ENCODE measurements at places on chromosomes 2 and 18.

- no peak for DNase-seq
Measured at GRCh38 chr2:57399057-57399456, 647.5 kb upstream of the VRK2 start.

DNA sequence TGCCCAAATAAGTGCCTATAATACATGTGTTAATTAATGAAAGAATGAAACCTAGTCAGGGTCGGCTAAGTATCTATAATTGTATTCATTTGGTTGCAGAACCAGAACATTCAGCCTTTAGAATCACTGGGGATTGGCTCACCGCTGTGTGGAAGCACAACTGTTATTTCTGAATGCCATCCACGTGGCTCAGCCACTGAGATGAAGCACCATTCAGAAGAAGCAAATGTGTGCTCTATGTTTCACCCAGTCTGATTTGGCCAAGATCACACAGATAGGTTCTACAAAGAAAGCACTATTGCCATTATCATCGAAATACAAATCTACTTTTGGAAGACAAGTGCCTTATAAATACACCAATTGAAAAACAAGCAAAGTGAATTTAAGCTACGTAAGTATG is 30.6 kb upstream of the SPOPL start:
- DNase-seq = no peak

DNA sequence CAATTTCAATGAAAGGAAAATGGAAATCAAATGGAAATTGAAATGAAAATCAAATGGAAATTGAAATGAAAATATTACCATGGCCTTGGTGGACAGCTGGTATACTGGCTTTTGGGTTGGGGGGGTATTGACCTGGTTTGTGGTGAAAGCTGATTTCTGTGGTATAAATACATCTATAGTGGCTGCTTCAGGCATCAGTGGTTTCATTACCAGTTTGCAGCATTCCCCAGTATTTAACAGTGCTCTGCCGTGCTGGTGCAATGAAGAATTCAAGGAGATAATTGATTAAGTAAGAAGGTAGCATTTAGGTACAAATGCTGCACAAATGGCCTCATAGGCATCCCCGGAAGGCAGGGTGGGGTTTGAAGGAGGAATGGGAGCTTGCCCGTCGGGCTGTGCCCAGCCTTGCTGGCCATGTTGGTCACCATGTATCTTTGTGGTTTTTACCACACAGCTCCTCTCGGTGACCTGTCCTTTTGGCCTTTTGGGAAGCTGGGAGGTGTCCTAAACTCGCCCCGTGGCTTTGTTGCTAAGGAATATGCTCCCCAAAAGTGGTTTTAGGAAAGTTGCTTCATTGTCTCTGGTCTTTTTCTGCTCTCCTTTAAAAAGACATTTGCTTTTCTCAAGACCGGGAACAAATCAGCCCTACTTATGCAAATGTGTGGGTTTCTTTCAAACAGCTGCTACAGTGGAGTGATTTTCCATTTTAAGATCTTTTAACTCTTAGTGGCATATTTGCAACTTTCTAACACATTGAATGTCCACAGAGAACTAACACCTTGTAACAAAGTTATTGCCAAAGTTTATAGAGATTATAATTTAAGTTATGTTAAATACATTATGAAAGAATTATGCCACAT is 28.6 kb downstream of the SNTG2 start:
- no peak for DNase-seq

DNA sequence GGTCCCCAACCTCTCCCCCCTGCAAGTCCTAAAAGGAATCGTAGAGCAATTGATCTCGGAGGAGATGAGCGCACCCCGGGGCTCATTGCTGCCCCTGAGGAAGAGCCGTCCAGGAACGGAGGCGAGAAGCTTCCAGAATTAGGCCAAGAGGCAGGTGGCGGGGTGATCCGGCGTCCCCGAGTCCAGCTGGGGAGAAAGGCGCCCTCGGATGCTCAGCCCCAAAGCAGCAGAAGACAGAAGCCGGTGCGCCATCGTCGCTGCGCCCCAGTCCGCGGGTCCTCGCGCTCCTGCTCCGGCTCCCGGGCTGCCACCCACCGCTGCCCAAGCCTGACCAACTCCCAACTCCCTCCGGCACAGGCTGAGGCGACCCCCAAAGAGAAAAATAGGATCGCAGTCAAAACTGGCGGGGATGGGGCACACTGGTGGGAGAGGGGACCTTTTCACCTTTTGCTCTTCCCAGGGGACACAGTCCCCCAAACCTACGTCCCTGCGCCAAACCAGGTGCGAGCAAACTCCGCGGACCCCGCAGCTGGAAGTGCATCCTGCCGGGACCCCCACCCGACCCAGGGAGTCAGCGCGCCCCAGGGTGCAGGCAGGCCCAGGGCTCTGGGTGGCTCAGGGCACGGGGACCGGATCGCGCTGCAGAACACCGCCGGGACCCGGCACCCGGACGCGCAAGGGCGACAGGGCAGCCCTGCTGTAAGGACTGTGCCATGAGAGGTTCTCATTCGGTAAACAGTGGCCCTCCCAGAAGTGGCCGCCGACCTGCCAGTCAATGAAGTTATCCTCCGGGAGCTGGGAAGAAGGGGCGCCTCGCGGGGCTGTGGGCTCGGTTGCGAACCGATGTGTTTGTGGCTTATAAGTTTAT is 8.4 kb upstream of the MEIS1 start:
- no peak for DNase-seq

GRCh38 chr2:239148495-239149200 is 252.2 kb downstream of the HDAC4 start:
- DNase-seq = no peak

GRCh38 chr2:230754200-230754599 is 41.6 kb downstream of the CAB39 start:
- DNase-seq = no peak

GRCh38 chr2:59046401-59047372 is 805.6 kb upstream of the FANCL start:
- DNase-seq = no peak

DNA sequence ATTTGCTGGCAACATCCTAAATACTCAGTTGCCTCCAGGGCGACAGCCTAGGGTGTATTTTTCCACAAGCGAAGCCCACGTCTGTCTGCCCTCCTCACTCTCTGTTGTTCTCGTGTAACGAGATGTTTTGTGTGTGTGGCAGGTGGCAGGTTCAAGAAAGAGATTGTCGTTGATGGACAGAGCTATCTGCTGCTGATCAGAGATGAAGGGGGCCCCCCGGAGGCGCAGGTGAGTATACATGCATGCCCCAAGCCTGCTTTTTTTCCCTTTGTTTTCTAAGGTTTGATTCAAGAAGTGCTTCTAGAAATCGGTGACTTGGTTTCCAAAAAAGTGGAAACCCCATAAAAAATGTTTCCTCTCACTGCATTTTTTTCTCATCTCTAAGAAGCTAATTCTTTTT is 247.0 kb downstream of the AGAP1 start:
- no peak for DNase-seq

DNA sequence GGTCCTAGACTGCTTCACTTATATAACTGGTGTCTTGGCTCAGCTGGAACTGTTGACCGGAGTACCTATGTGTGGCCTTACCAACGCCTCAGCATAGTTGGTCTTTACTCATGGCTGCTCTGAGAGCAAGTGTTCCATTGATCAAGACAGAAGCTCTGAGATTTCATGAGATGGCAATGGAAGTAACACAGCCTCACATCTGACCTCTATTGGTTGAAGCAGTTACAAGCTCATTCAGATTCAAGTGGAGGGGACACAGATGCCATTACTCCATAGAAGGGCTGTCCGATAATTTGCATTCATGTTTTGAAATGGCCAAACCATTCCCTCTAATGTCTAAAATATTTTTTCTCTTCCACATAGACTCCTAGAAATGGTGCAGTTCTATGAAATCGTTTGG is 46.4 kb upstream of the STK39 start:
- no peak for DNase-seq

DNA sequence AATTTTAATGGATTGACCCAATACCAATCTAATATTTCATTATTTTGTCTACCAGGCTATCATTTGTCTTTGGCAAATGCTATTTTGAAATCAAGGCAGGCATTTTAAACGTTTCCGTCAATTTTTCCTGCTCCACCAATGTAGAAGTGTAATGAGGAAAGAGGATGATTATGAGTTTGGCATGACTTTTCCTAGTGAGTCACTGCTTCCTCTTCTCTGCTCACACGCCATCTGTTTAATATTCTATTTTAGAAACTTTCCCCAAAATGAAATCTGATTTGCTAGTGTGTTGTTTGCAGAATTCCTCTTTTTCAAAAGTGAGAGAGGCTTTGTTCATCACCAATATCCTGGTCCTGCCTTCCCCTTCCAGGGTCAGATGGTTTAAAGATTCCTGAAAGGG is 42.5 kb upstream of the PID1 start:
- no peak for DNase-seq

DNA sequence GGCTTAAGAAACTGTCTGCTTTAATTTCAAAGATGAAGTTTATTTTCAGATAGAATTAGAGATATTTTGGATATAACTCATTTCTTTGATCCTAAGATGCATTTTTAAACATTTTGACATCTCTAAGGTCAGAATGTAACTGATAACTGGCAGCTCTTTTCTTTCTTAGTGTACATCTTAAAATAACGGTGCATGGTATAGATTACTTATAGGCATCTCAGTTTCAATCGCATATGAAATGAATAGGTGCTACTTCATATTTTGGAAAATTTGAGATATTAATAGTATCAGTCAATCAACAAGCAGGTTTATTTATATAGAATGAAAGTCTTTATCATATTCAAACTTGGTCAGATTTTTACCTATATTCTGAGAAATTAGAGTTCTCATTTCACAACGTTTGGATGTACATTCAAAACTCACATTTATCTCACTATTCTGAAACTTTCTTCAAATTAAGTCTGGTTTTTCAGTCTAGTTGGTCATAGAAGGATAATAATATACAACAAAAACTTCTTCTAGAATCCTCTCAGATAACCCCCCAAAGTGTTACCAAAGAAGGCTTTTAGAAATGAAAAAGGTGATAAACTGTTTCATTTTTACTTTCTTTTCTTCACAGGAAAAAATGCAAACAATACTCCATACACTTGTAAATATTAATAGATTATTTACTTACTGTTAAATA is 122.8 kb upstream of the WDSUB1 start:
- DNase-seq = no peak

DNA sequence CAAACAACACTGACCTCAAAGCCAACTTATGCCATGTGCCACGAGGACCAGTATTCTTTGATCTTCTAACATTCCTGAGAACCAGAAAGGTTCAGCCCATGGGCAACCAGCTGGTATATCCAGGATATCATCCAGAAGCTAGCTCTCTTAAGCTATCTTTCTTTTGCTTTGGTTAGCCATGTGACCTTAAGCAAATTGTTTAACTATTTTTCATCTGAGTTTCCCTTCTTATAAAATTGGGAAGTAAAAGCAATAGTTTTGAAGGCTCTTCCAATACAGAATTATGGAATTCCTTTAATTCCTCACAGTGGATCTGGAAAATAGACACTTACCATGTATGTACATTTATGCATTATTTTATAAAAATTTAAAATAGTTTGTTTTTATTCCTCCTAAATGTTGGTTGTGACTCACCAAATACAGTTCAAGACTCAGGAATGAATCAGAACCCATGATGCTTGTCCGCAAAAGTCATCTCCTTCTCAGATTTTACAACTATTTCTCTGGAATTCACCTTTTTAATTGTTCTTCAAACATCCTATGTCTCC is 435.7 kb downstream of the ZEB2 start:
- no peak for DNase-seq

- no peak for DNase-seq
Measured at GRCh38 chr2:190628591-190629319, 20.1 kb upstream of the NAB1 start.

GRCh38 chr2:68157002-68157401 is 686 bp upstream of the PNO1 start:
- no peak for DNase-seq

DNA sequence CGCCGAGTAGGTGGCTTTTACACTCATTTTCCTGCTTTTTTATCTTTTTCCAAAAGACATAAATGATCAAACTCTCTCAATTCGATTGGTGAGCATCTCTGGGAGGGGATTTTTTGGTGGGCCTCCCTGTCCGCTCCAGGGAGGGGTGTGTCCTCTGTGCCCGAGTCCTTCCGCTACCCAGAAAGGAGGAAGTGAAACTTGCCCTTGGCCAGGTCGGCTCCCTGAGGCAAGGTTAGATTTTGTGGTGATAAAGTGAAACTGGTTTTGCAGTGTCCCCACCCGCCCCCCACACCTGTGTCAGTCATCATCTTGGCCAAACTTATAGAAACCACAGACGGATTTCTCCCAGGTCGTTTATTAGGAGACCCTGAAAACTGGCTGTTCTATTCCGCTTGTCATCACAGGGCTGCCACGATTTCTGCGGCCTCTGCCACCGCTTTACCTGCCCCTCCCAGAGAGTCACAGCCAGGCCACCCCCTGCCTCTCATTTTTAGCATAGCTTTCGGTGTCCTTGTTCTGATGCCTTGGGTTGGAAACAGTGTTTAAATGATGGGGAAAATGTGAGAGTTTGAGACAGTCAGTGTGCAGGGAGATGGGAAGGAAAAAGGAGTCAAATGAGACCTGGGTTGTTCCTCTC is 93.6 kb downstream of the SH3BP4 start:
- DNase-seq = no peak

- DNase-seq = no peak
Measured at GRCh38 chr2:3421580-3421979, 42.1 kb downstream of the TRAPPC12 start.

- no peak for DNase-seq
Measured at GRCh38 chr18:13791181-13791580, 32.8 kb upstream of the MC5R start.

GRCh38 chr2:44163777-44164176 is 4.9 kb upstream of the PPM1B start:
- DNase-seq = no peak

DNA sequence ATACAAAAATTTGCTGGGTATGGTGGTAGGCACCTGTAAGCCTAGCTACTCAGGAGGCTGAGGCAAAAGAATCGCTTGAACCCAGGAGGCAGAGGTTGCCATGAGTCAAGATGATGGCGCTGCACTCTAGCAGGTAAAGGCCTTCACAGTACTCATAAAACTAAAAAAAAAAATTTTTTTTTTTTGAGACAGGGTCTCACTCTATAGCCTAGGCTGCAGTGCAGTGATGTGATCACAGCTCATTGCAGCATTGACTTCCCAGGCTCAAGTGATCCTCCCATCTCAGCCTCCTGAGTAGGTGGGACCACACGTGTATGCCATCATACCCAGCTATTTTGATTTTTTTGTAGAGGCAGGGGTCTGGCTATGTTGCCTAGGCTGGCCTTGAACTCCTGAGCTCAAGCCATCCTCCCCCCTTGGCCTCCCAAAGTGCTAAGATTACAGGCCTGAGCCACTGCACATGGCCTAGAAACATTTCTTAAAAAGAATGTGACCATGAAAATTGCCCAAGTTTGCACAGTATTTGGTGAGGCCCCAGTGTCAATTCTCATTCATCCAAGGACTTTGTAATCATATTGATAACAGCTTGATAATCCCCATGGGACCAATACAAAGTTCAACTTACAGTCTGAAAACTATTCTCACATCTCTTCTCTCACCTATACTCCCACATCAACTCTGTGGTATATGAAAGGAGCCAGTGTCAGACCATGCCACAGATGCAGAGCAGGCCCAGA is 64.2 kb upstream of the MYCN start:
- DNase-seq = no peak

GRCh38 chr2:233244818-233245217 is 6.7 kb upstream of the ATG16L1 start:
- DNase-seq = no peak
